CD4-positive, alpha-beta T cell treated with Interleukin-1 beta for 1 hour (primary cell): ENCODE measurements at places on chromosomes 5 and 9.

- no peak for DNase-seq
Measured at GRCh38 chr5:138978581-138978980, 103.4 kb upstream of the LRRTM2 start.

- DNase-seq: no peak
Measured at GRCh38 chr5:80656425-80656824, 1.6 kb upstream of the DHFR start.

- no peak for DNase-seq
Measured at GRCh38 chr9:77935974-77936373, 95.6 kb downstream of the GNAQ start.

DNA sequence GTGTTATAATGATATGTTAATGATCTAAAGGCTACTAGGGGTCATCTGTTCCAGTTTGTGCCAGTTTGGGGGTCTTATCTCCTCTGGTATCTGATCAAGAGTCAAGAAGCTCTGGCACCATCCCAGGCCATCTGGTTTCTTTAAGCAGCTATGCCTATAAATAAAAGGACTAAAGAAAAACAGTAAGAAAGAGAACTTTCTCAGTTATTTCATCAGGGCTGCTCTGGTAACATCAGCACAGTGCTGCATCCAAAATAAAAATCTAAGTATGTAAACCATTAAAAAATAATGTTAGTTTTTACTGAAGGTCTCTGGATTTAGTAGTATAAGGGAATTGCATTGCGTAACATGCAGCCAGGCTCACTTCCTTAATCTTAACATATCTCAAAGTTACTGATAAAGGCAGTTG lies 185.0 kb downstream of the NR2F1-AS1 start:
- no peak for DNase-seq

DNA sequence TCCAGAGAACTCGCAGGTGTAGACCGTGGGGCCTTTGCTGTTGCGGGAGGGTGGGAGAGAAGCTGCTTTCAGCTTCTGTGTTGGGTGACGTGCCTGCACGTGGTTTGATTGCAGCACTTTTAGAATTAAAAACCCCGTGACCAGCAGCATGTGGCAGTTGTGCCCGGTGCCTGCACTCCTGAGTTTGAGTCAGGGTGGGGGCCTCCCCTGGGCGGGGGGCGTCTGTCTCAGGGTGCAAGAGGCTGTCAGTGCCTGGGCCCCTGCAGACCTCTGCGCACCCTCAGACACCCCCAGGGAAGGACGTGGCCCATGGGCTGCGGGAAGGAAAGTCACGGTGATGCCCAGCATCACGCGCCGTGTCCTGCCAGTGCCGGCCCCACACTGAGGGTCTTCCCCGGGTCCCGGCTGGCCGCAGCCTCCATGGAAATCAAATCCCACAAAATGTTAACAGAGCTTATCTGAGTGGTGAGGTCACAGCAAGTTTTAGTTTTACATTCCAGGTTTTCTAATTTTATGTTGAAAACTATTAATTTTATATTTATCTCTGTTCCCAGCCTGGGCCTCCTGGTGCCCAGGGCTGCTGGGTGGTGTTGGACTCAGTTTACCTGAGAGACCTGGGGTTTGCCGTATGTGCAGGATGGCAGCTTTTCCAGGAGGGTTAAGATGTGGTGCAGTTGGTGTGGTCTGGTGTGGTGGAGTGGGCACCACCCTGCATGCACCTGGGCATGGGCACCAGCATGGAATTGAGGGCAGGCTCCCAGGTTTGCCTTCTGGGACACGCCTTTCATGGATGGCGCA lies 33.3 kb downstream of the AHRR start:
- DNase-seq: no peak

DNA sequence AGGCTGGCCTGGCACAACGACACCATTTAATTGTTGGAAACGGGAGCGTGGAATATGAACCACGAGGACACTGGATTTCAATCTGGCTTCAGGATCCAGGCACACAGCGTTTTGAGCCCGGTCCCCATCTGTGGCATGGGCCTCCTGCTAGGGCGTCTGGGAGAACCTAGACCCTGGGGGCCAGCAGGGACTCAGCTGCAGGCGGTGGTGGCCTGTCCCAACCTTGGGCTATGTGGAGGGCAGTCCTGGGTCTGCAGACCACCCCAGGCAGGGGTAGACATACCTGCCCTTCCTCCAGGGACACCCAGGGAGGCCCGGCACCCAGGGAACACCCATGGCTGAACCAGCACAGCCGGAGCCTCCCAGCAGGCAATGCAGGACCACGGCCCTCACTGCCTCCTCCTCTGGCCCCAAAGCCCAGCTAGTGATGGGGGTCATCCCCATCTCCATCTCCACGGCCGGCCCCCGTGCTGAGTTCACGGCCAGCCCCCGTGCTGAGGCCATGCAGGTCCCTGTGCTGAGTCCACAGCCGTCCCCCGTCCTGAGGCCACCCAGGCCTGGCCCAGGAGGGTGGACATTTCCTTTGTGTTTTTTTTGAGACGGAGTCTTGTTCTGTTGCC lies 18.5 kb upstream of the UBAC1 start:
- DNase-seq: no peak

DNA sequence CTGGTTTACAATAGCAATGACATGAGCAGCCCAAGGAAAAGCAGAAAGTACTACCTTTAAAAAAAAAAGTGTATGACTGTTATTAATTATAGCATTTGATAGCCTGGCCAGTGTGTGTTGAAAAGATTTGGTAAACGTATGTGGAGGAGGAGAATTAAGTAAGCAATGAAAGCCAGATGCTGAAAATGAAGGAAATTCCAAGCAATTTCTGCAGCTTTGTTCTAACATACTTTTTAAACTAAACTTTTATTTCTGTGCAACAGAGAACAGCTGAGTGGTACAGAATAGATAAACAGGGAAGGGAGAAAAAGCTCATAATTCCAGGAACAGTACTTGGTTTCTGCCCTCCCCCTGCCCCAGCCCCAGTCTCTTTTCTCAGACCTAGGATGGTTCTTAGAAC lies 252.6 kb downstream of the ADAMTSL1 start:
- no peak for DNase-seq

GRCh38 chr5:94623877-94624276 lies 5.4 kb downstream of the SLF1 start:
- no peak for DNase-seq

DNA sequence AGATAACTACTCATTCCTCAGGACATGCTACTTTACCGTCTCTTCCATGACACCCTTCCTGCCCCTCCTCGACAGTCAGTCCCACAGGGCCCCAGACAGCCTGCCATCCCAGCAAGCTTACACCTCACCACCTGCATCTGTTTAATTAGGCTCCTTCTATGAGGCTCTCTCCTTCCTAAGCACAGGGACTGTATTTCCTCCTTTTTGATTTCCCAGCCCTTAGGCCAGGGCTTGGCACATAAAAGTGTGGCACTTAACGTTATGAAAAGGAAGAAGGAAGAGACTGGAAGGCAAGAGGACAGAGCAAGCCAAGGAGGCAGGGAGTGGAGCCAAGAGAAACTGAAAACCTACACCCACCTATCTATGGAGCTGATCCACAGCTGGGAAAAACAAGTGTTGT lies 146.8 kb downstream of the SIL1 start:
- no peak for DNase-seq

GRCh38 chr5:159027504-159027903 lies 72.2 kb downstream of the EBF1 start:
- DNase-seq: no peak

GRCh38 chr5:38187532-38187931 lies 70.8 kb upstream of the EGFLAM start:
- DNase-seq: no peak

- DNase-seq: no peak
Measured at GRCh38 chr5:91797576-91797975, 414.5 kb upstream of the ARRDC3 start.

DNA sequence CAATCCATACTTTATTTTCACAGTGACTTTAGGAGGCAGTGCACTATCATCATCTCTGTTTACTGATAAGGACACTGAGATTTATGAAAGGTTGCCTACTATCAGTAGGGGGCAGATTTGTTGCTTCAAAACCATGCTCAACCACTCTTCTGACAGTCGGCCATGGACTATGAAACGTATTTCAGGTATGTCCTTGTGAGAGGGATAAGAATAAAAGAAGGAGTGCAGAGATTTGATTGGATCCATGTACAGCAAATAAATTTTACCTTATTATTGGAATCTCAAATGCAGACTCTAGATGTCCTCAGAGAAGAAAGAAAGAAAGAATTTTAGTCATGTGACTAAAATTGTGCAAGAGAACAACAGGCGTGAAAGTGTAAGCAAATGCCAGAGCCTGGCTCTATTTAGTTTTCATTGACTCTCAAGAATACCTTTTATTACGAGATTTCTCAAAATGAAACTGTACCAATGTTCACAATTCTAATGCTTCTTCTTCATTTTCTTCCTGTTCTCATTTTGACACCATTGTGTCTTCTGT lies 296.6 kb upstream of the RASA1 start:
- peak; percentile 14 for DNase-seq

- DNase-seq: no peak
Measured at GRCh38 chr9:134317790-134318414, 8.4 kb upstream of the RXRA start.

DNA sequence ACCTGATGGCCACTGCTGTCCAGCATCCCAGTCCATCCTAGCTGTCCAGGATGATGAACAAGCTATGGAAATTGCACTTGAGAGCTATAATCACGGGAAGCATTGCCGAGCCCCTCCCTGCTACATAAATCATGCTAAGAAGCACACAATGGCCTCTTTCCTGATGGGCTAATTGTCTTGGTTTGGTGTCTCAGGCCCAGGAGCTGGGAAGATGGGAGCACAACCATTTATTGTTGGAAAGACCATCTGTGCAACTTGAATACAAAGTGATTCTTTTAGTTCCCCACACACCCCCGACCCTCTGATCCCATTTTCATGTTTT lies 80.4 kb downstream of the RGS3 start:
- DNase-seq: no peak

DNA sequence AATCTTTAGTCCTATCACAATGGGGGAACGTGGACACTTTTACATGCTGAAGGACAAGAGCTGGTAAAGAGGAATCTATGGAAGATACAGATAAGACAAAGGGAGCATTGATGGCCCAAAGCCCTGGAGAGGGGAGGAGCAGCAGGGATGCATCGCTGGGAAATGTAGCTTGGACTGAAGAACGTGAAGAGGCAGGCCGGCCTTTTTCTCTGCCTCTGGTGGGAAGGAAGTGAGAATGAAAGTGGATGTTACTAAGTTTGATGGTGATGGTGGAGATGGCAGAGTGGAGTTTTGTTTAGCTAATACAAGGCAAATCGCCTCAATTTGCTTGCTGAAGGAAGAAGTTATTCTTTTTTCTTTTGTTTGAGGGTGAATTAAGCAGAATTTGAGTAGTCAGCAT lies 124.6 kb upstream of the TAF11L2 start:
- DNase-seq: no peak

DNA sequence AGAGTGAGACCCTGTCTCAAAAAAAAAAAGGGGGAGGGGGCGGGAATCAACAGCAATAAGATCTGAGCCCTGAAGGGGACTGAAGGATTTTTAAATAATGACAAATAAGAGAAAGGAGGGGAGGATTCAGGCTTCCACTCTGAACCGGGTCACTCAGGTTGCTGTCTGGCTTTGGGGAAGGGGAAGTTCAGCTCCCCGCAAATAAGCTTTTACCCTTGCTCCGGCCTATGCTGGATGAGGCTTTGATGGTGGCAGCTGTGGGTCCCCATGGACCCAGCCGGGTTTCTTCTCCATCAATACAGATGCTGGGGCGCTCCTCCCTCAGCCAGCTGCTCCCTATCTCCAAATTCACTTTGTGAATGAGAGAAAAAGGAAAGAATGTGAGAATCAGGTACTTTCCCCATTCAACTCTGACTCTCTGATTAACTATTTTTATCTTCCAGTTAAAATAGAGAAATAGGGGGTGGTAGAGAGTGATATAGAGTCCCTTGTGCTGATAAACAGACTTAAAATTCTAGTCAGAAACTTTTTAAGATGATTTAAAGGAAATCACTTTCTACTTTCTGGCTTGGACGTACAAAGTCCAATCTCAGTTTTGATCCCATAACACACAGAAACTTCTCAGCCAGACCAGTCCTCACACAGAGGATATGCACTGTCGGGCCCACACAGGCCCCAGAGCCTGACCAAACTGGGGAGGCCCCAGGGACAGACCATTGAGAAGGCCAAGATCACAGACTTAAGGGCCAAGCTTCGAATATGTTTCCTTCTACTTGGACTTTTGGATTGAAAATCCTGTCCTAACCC lies 39.6 kb downstream of the C5orf15 start:
- peak; percentile 39 for DNase-seq

DNA sequence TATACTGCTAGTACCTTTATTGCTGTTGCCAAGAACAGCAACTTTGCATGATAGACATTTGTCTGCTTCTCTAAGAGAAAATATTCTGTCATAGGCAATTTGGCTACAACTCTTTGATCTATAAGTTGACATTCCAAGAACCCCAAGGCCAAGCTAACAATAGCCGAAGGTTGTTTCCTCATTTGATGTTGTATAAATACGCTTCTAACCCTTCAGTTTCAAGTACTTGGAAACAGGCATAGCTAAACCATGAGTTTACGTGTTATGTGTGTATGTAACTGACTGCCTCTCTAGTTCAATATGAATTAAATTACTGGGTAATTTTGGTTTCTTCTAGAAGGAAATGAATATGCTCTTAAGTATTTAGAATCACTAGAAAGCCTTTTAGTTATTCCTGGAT lies 1034.0 kb downstream of the TLE4 start:
- no peak for DNase-seq

GRCh38 chr5:144742361-144742760 lies 571.7 kb downstream of the KCTD16 start:
- no peak for DNase-seq

DNA sequence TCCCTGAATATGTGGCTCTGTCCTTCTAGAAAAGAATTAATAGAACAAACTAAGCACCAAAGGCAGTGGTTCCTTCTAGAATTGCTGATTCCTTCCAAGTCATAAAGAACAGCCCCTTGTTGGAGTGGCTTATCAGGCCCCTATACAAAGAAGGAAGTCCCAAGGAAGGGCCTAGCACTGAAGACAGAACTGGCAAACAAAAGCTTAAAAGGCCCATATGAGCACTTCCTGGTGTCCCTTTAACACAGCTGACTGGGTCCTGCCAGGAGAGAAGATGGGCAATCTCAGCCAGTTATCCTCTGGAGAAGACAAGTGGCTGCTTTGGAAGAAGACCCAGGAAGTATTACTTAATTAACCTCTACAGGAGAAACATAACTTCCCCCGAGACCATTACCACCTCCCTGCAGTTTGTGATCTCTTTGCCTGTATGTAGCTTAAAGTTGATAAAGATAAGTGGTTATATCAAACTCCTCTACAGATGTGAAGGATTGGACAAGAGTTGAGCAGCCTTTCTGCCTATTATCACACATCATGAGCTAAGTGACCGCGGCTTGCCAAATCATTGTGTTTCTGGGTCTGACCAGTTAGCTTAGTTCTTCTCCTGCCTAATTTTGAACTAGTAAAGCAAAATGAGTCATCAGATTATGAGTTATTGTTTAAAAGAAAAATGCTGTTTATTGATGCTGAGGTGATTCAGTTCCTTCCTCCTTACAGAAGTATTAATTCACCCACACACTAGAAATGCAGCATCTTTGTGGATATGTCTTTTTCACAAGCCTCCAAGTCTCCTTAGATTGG lies 13.3 kb upstream of the STING1 start:
- DNase-seq: no peak

GRCh38 chr5:22651355-22651754 lies 201.8 kb downstream of the CDH12 start:
- no peak for DNase-seq
